CD4-positive, alpha-beta T cell treated with Interleukin-6 for 4 hours (primary cell): ENCODE measurements at places on chromosomes 4 and X.

DNA sequence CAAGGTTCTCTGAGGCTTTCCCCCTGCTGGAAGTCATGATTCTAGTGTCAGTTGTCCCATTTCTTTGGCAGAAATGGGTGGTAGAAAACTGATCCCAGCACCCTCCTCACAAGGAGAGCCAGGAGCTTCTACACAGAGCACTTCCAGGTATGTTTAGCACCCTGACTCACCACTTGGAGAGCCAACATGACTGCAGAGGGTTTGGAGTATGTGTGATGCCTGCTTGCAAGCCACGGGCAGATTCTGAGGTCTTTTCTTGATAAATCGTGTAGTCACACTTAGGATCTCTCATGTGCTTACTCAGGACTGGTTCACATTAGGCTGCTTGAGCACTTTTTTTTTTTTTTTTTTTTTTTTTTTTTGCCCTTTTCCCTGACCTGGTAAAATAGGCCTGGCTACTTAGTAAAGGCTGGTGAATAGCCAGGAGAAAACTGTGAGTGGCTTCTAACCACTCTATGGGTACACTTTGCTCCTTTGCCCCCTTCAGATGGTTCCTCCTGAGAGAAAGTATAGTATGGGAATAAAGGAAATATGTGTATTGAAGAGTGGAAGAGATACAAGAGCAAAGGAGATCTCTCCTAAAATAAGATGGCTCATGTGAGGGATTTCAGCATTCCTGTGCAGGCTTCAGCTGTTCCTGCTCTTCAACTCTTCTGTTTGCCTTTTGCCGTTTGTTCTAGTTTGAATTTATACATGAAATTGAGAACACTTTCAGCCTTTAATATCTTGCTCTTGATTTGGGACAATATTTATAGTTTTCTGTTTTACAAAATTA is 103.6 kb downstream of the EMCN start:
- no peak for DNase-seq

DNA sequence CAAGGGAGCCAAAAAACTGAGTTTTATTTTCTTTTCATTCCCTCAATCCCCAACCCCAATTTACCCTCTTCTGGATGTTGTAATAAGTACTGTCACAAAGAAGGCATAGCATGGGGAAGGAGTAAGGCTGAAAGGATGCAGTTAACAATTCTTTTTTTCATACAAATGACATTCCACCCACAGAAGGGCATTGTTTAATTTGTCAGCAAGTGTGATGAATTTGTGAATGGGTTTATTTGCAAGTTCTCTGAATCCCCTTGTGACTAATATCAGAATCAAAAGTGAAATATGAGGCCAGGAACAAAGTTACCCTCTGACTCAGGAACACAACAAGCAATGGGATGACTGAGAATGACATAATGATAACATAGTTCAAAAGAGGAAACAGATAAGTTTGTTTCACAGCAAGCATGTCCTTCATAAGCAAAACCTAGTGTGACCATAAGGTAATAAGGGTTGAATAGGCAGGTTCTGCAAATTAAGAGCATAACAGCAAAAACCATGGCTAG is 2.1 kb downstream of the GEMIN8 start:
- no peak for DNase-seq

GRCh38 chr4:73902038-73902637 is 32.9 kb downstream of the CXCL1 start:
- DNase-seq, result no peak

- DNase-seq, result no peak
Observed at GRCh38 chrX:1421433-1422134, 29.7 kb upstream of the SLC25A6 start.

DNA sequence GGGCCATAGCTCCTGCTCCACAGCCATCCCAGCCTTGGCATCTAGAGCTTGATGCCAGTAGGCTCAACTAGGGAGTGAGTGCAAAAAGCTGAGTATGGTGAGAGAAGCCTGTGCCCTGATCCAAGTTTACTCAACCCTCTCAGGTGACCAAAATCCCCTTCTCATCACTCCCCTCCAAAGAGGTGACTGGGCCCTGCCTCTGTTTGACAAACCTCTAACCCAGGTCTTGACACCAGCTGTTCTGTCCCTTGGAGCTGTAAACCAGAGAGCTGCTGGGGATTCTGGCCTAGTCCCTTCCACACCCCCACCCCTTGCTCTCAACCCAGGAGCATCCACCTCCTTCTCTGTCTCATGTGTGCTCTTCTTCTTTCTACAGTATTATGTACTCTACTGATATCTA is 73.5 kb downstream of the MSN start:
- no peak for DNase-seq
